ENCODE measurements at places on chromosomes 1 and 21.

DNA sequence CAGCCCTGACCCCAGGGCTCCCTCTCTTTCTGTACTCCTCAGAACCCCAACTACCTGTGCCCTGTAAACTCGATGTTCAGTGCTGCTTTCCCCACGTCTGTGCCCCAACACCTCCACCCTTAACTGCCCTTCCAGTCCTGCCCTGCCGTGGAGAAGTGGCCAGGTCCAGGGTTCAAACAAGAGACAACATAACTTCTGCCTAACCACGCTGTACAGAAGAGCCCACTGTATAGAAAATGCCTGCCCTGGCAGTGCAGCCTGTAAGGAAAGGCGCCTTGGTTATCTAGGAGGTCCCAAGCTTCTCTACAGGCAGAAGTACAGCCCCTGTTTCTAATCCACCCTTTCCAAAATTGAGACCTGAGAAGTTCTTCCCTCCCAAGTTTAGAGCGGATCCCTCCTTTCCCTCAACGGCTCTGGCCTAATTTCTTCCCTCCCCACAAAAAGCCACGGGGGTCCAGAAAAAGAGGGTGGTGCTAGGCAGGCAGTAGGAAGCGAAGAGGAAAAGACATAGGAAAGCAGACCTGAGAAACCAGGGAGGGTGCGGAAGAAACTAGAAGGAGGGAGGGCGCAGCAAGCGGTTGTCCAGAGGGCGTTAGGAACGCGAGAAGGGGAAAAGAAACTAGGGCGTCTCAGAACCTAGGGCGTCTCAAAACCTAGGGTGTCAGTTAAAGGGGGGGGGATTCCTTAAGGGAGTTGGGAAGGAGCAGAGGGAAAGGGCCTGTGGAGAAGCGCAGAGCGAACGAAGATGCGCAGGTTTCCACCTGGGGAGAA, 3.2 kb downstream of the DMRTA2 start:
- no peak for DNase-seq

DNA sequence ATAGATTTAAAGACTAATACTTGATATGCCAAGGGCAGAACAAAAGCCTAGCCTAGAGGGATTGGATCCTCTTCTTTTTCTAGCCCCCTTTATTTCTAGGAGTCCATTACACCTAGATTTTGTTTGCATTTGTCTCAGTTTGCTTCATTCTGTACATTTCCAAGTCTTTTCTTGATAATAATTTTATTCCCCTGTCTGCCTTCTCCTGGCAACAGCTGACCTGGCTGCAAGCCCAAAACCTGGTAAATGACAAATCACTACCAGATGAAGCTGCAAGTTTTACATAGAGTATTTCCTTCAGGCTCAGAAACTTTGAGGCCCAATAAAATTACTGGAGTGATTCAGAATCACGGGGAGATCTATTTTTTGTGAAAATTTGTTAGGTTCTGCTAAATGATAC, 36.5 kb upstream of the LHX8 start:
- no peak for DNase-seq

- no peak for DNase-seq
Observed at GRCh38 chr1:244226435-244226834, 175.4 kb downstream of the ZBTB18 start.

DNA sequence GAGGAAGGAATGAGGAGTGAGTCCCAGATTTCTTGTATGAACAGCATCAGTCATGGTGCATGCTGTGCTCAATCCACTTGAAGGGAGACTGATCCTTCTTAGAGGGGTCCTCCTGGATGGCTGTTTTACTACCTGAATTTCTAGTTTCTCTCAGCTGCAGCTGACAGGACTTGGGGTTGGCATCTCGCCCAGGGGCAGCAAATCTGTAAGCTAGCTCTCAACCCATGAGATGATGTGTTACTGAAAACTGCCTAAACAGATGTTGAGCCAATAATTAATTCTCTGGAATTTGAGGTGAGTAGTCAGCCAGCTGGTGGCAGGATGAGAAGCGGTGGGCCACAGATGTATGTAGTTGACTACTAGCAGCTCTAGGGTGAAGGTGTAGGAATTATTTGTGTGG, 19.6 kb downstream of the BACH1 start:
- no peak for DNase-seq

- DNase-seq = no peak
Observed at GRCh38 chr21:18443085-18443484, 39.5 kb upstream of the TMPRSS15 start.

DNA sequence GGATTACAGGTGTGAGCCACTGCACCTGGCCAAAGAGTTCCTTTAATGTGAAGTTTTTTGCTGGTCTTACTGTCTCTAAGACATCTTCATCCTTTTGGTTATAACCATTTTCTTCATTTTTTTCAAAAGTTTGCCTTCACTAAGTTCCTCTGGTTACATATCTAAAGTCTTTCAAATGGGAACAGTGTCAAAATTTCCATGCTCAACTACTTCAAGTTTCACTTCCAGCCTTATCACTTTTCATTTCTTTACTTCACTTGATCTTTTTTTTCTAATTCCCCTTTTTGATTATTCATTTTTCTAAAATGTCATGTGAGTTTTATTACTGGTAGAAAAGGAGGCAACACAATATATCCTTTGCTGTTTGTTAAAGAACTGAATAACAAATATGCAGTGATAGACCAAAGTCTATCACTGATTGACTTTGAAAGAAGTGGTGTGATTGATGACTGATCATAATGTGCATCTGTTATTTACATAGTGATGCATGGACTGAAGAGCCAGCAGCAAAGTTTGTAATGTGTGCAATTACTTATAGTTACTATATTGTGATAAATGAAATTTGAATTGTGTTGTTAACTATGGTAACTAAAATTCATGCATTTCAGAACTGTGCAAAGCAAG, 16.0 kb upstream of the ZFYVE9 start:
- no peak for DNase-seq

GRCh38 chr1:47587891-47588582, 150.2 kb downstream of the FOXD2 start:
- DNase-seq = no peak

DNA sequence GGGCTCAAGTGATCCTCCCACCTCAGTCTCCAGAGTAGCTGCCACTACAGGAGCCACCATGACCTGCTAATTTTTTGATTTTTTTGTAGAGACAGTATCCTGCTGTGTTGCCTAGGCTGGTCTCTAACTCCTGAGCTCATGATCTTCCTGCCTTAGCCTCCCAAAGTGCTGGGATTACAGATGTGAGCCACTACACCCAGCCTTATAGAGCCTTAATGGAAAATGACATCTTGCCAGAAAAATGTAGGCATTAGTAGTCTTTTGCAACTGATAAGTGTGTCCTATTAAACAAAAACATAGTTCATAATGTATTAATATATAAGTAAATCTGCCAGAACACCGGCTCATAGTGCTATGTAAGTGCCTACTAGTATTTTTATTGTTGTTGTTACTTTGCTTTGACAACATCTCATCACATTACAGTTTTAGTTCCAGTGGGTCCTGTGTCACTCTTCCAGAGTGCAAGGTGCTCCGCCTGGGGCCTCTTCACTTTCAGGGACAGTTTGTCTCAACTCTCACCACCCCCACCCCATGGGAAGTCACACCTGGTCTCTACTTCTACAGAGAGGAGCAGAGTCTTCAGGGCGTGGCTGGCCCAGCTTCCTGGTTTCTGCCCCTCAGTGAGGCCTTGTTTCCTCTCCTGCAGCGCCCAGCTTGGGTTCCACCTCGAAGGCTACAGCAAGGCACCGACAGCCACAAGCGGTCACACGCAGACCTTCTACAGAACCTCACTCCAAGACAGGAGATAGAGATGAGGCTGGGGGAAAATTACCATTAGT, 30.1 kb downstream of the RHOU start:
- DNase-seq = no peak

DNA sequence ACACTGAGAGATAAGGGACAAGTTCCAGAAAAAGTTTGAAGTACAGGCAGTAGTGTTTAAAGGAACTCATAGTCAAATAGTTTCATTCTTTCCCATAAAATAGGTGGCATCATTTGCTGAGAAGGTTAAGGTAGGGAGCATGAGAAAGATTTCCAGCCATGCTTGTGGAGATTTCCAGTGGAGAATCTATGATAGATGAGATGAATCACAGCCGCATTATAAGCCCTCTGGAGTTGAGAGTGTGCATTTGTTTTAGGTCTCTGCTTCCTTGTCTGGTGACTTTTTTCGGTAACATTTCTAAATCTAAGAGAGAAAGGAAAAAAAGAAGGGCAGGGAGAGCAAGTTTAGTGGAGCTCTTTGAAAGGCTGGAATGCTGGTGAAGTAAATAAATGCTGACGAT, 108.7 kb downstream of the DISP1 start:
- DNase-seq = no peak

DNA sequence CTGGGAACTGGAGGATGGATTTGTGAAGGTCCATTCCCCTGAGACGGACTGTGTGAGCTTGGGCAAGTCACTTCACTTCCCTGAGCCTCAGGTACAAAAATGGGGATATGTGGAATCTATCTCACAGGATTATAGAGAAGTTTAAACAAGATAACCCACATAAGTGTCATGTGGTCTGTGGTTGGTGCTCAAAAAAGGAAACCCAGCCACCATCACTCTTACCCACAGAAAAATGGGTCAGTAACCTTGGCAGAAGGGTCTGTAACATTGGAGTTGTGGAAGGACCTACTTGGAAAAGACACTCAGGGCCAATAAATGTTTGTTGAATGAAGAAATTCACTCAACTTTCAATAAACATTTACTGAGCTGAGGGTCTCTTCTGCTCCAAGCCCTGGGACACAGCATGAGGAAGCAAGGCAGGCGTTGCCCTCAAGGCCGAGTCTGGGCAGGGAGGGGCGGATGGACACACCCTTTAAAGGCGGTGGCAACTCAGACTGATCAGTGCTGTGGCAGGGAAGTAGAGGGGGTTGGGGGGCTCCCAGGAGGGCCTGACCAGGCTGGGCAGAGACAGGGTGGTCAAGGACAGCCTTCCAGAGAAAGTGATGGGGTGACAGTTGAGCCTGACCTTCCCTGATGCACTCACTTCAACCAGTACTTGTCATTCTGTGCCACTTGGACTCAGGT, 66.7 kb upstream of the ACOT11 start:
- DNase-seq = no peak

DNA sequence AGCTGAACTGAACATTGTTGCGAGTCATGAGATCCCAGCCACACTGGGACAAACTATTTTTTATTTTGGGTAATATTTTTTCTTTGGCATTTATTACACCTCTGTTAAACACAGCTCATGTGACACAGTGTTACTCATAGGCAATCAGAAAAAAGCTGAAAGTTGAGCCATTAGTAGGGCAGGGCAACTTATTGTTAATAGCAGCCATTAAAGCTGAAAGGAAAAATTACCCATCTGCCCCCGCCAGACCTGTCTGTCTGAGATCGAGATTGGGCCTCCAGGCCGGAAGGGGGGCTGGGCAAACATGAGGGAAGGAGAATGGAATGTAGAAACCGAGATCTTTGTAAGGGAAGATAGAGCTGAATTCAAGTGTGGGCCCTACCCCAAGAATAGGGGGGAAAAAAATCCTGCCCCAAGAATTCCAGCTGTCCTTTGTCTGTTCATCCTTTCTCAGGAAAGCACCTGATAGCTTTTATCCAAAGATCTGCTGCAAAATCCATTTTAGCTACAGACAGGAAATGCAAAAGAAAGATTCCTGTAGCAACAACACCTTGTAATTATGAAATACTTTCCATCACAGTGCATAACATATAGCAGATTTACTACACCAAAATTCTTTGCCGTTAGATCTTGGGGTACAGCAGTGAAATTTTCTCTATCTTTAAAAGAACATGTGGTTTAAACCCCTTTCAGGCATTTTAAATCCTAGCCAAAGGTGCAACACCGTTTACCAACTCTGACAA, 212.8 kb downstream of the PBX1 start:
- no peak for DNase-seq

- peak; percentile 74 for DNase-seq
Observed at GRCh38 chr1:42922687-42923366, 35.8 kb downstream of the SLC2A1 start.

DNA sequence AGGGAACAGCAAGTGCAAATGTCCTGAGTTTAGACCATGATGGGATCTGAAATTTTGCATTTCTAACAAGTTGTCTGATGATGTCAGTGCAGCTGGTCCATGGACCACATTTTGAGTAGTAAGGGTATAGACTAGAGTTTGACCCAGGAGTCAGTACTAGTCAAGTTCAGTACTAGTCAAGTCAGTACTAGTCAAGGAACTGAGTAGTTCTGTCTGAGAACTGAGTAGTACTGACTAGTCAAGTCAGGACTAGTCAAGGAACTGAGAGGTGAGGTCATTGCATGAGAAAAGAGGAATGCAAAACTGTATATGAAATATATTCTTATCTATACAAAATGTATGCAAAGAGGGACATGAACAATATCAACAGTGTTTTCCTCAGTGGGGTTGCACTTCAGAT, 34.1 kb downstream of the TSEN15 start:
- DNase-seq = no peak

DNA sequence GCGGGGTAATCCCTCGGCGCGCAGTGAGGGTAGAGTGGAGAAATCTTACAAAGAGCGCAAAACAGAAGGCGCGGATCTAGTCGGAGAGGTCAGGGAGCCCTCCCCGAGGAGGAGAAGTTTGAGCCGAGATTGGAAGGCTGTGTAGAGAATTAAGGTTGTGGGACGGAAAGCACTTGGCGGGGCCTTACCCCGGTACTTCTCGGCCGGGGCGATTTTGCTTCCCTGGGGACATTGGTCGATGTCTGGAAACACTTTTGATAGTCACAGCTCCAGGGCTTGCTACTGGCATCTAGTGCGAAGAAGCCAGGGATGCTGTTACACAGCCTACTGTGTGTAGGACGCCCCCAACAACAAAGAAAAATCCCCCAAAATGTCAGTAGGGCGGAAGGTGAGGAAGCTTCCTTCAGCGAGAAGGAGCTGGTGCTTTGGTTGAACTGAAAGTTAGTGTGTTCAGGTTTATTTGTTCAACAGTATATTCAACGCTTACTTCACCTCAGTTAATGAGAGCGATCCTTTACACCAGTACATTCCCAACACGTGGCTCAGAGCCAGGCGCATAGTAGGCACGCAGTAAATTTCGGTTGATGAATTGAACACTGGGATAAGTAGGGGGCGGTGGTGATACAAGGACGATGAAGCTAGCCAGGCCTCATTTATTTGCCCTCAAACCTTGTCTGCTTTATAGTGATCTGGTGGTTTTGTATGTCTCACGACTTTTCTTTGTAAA, 807 bp downstream of the CEP85 start:
- no peak for DNase-seq

GRCh38 chr21:45147473-45148315, 73.3 kb downstream of the ADARB1 start:
- no peak for DNase-seq

DNA sequence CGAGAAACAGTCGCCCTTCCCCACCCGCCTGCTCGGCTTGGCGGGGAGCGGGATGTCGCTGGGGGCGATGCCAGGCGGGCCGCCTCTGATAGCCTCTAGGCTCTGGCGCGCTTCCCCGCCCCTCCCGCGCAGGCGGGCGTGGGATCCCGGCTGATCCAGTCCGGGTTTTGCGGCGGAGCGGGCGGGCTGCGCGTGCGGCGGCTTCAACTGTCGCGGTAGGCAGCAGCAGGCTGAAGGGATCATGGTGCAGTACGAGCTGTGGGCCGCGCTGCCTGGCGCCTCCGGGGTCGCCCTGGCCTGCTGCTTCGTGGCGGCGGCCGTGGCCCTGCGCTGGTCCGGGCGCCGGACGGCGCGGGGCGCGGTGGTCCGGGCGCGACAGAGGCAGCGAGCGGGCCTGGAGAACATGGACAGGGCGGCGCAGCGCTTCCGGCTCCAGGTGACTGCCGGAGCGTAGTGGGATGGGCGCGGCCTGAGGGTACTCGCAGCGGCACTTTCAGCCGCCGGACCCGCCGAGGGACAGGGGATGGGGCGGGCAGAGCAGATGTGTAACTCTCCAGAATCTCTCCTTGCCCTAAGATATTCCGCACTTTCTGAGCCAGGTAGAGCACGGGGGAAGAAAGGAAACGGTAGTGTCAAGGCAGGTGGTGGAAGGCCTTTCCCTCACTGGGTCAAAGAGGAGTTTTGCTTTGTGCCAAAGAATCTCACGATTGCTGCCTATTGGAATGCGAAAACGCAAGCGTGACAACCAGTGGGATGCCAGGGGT, at the start of gene FAAH:
Gene FAAH, plus strand, starts transcription at position 210 of the 764 bp plus-strand sequence. Its CDS starts 32 bp downstream, at position 242.
- DNase-seq = peak; percentile 81
